Hypothalamus (tissue), 51 donors: ENCODE measurements at places on chromosomes 5 and 9.
A peak's percentile ranks its signal among the peaks of the same experiment; 100 is the strongest.

GRCh38 chr5:169204788-169205400, 96.0 kb downstream of the SLIT3 start:
- no peak for DNase-seq

DNA sequence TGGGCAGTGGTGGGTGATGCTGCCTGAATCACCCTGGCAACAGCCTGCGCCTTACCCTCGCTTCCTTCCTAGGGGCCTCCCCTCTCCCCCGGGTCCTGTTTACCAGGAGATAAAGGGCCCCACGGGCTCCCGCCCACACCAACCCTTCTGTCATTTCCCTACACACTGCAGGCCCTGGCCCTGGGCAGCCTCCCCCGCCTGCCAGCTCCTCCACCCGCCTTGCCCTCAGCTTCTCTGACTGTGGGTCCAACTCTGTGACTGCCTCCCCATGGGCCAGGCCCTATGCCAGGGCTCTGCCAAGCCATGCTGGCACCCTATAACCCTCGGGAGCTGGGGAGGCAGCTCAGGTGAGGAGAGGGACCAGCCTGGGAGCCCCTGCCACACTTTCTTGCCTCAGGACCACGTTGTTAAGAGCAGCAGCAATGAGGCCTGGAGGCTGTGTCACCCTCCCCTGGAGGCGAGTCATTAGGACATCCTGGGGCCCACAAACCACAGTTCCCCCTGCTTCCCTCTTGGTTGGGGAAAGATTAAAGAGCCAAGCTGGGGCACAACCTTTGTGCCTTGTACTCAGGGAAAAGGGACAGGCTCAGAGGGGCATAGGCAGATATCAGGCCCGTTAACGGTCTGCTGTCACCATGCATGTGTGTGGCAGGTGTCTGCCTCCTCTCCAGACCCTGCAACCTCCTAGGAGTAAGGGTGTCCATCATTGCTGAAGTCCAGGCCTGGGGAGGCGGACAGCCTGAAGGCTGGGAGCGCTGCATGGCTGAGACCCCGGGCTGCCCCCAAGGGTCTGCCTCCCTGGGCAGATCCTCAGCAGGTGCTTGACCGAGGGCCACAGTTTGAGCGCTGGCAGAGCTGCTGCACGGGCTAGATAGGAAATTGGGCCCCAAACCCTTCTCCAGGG, 2.8 kb downstream of the MGAT4B start:
- no peak for DNase-seq

DNA sequence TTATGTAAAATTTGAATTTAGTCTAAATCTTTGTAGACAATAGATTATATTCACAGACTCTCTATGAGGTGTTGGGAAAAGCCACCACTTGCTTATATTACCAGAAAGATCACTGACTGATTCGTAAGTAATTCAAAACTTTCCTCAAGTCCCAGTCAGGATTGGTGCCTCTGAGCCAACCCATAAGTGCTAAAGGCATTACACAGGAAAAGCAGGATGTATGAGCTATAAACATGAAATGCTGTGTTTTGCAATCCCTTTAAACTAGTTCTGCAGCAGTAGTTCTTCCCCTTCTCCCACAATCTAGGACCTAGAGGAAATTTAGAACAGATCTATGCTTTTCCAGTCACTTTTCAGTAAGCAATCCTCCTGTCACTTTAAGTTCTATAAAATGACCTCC, 48.0 kb downstream of the SHLD3 start:
- no peak for DNase-seq

- DNase-seq = no peak
Observed at GRCh38 chr5:82734347-82734746, 342.8 kb downstream of the TMEM167A start.

- peak; percentile 52 for DNase-seq
Observed at GRCh38 chr9:134214766-134215419, 50.5 kb upstream of the RNU6ATAC start.

GRCh38 chr9:117286245-117286644, 128.6 kb downstream of the ASTN2 start:
- DNase-seq = no peak

GRCh38 chr9:137156567-137157375, 13.1 kb downstream of the LRRC26 start:
- DNase-seq = no peak

DNA sequence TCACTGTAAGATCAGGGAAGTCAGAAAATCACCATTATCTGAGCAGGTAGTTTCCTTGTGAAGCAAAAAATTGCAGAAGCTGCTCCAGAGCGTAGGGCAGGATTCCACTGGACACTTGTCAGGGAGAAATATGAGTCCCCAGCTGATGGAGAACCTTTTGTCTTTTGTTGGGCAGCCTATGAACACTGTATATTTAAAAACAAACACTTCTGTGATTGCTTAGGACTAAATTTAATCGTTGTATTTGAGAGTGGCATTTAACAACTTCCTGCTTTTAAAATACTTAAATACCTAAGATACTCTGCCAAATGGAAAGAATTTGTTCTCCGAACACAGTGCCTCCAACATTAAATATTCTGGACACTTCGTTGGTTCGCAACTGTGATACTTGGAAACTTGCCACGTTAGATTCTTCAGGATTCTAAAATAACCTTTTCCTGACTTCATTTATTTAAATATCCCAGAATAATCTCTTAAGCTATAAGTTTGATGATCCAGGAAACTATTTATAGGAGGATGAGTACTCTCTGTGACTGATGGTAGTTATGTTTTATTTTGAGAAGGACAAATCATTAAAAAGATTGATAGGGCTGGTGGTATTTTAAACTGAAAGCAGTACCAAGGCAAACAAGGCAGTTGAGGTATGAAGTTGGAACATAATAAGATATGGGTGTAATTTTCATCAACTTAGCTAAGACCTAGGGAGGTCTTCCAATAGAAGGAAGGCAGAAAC, 2.7 kb upstream of the HSPA4 start:
- DNase-seq = no peak

GRCh38 chr5:66122379-66123034, 21.6 kb upstream of the SREK1 start:
- no peak for DNase-seq
